Gastrocnemius medialis (tissue), 4 donors: ENCODE measurements at places on chromosomes 4 and X. TPM values are rescaled to one million over a fixed set of nuclear protein-coding genes. Genes with fewer than 3 reads are reported as not detected.
A peak's percentile ranks its signal among the peaks of the same experiment; 100 is the strongest.

The HAUS3 gene
- 4.8 TPM for total RNA-seq

The SMPX gene
- 797 TPM for total RNA-seq

The CYBB gene
- 1.8 TPM for total RNA-seq

- H3K4me3 ChIP-seq: no peak overlapping the region
- H3K36me3 ChIP-seq: no peaks in the 10 kb centered on the region
- no peak for DNase-seq
- H3K4me1 ChIP-seq: no peaks in the 10 kb centered on the region
- no peaks in the 10 kb centered on the region for H3K27me3 ChIP-seq
- no peak overlapping the region for H3K27ac ChIP-seq
These were observed 291.3 kb downstream of the PCDH10 start for GRCh38 chr4:133440404-133440803.

DNA sequence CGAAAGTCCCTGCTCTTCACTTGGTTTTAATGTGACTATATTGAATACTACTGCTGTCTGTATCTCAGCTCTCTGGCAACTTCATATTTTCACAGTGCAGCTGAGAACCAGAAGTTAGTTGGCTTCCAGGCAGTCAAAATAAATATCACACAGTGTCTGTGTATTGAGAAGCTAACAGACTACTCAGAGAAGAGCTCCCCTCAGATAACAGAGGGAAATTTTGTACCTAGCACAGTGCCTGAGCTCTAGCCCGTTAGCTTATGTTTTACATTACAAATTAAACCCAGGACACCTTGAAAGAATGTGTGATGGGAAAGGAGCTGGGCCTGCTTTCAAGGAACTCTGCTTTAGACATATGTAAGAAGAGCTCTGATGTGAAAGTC, 22.7 kb downstream of the JADE1 start:
- H3K27ac ChIP-seq: no peak overlapping the region
- H3K27me3 ChIP-seq: no peaks in the 10 kb centered on the region
- H3K4me1 ChIP-seq: peaks cover 45% of the 10 kb centered on the region
- no peak overlapping the region for H3K4me3 ChIP-seq
- no peak for DNase-seq
- no peaks in the 10 kb centered on the region for H3K36me3 ChIP-seq

The CLNK gene
- not detected for total RNA-seq

The SPANXN4 gene
- not detected for total RNA-seq

The ASB5 gene
- 48.7 TPM for total RNA-seq

The NPY5R gene
- not detected for total RNA-seq

- H3K27ac ChIP-seq: no peak overlapping the region
- H3K4me3 ChIP-seq: no peak overlapping the region
- DNase-seq: no peak
- no peaks in the 10 kb centered on the region for H3K36me3 ChIP-seq
- no peaks in the 10 kb centered on the region for H3K4me1 ChIP-seq
These were observed 226.1 kb downstream of the ENOX2 start for GRCh38 chrX:130676861-130677260.

DNA sequence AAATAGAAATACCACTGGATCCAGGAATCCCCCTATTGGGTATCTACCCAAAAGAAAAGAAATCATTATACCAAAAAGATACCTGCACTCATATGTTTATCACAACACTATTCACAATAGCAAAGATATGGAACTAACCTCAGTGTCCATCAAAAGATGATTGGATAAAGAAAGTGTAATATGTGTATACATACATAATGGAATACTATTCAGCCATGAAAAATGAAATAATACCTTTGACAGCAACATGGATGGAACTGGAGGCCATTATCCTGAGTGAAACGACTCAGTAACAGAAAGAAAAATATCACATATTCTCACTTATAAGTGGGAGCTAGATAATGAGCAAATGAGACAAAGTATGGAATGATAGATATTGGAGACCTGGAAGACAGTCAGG, 74.2 kb upstream of the TLR3 start:
- no peaks in the 10 kb centered on the region for H3K4me1 ChIP-seq
- H3K27me3 ChIP-seq: no peaks in the 10 kb centered on the region
- DNase-seq: no peak
- H3K27ac ChIP-seq: no peak overlapping the region

The DUX4 gene
- total RNA-seq: not detected

- no peaks in the 10 kb centered on the region for H3K36me3 ChIP-seq
- H3K4me3 ChIP-seq: no peak overlapping the region
- no peak for DNase-seq
- H3K4me1 ChIP-seq: no peaks in the 10 kb centered on the region
- H3K27me3 ChIP-seq: no peaks in the 10 kb centered on the region
These were observed 62.1 kb downstream of the GPRIN3 start for GRCh38 chr4:89245459-89245858.

DNA sequence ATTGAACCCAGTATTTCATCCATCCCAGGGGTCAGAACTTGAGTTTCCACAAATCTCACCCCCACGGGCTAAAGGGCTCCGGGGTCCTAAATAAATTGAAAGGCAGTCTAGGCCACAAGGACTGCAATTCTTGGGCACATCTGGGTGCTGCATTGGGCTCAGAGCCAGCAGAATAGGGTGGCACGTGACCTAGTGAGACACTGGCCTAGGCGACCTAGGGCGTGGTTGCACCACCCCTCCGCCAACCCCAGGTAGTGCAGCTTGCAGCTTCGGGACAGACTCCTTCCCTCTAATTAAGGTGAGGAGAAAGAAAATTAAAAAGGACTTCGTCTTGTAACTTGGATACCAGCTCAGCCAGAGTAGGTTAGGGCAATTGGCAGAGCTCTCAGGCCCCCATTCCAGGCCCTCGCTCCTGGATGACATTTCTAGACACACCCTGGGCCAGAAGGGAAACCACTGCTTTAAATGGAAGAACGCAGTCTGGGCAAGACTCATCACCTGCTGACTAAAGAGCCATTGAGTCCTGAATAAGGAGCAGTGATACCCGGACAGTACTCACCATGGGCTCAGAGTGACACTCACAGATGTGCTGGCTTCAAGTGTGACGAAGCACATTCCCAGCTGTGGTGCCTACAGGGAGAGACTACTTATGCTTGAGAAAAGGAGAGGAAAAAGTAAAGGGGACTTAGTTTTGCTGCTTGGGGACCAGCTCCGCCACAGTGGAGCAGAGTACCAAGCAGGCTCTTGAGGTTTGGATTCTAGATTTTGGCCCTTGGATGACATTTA, 735.4 kb downstream of the FSTL5 start:
- no peak overlapping the region for H3K27ac ChIP-seq
- no peak for DNase-seq
- no peaks in the 10 kb centered on the region for H3K27me3 ChIP-seq
- H3K4me3 ChIP-seq: no peak overlapping the region

The CSAG2 gene
- total RNA-seq: not detected

The ATG4A gene
- 21.5 TPM for total RNA-seq

The PLK4 gene
- total RNA-seq: not detected

DNA sequence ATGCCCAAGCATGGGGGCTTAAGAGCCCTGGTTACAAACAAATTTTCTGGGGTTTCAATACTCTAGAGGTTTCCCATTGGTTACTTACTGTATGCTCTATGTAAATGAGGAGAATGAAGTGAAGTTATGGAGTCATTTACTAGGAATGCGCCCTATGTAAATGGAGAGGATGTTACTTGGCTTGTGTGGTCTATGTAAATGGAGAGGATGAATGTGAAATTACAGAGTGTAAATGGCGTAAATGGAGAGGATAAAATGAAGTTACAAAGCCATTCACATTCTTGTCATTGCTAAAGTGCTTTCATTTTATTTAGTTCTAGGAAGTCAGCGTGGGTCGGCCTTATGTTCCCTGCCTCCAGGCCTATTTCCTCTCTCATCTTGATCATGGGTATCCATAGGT, 810.5 kb upstream of the ADGRL3 start:
- DNase-seq: no peak
- H3K4me3 ChIP-seq: no peak overlapping the region
- no peaks in the 10 kb centered on the region for H3K4me1 ChIP-seq

- no peaks in the 10 kb centered on the region for H3K36me3 ChIP-seq
- no peak overlapping the region for H3K27ac ChIP-seq
- H3K27me3 ChIP-seq: no peaks in the 10 kb centered on the region
- no peak for DNase-seq
- no peaks in the 10 kb centered on the region for H3K4me1 ChIP-seq
- H3K4me3 ChIP-seq: no peak overlapping the region
These were observed 100.6 kb downstream of the KCNIP4 start for GRCh38 chr4:21848021-21848420.

The AKAP14 gene
- total RNA-seq: not detected

DNA sequence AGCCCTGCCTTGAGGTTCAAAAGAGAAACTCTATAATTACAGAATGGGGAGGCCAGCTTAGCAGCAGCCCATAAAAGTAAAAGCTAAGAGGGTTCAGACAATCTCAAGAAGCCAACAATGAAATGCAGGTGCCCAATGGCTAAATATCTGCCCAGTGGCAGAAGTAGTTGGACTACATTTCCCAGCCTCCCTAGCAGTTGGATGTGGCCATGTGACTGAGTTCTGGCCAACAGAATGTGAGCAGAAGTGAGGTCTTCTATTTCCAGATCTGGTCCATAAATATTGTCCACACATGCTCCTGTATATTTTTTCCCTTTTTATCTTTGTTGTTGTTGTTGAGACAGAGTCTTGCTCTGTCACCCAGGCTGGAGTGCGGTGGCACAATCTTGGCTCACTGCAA, 127.9 kb upstream of the NHS start:
- DNase-seq: no peak
- no peak overlapping the region for H3K4me3 ChIP-seq
- H3K4me1 ChIP-seq: no peaks in the 10 kb centered on the region
- H3K27ac ChIP-seq: no peak overlapping the region
- no peaks in the 10 kb centered on the region for H3K27me3 ChIP-seq

The VCX gene
- not detected for total RNA-seq

The GNRHR gene
- not detected for total RNA-seq

GRCh38 chr4:42464550-42465094, 67.3 kb downstream of the SHISA3 start:
- no peaks in the 10 kb centered on the region for H3K27me3 ChIP-seq
- no peak for DNase-seq
- no peaks in the 10 kb centered on the region for H3K4me1 ChIP-seq
- H3K36me3 ChIP-seq: peaks cover 17% of the 10 kb centered on the region

DNA sequence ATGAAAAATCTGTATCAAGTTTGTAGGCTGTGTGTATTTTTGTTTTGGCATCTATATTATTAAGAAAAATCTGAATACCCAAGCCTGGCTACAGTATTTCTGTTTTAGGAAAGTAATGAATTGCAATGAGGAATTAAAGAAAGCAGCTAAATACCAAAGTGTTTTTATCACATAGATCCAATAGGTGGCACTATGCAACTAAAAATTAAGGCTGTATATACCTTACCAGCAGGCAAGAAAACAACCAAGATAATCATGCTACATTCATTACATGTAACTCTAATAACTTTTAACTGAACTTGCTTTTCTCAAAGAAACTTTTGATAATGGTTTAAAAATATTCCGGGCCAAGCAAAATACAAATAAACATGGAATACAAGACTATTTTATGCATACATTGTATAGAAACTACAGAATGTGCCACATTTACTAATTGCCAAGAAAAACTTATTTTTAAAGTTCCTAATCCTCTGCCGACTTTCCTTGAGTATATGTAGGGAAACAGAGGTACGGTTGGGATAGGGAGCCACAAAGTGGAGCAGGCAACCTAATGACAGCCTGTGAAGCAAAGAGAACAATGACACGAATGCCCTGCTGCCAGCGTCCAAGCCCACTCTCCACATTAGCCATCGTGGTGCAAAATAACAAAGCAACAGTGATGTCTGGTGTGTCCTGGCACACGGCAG, 63.7 kb downstream of the SEC24D start:
- peaks cover 18% of the 10 kb centered on the region for H3K4me1 ChIP-seq
- no peaks in the 10 kb centered on the region for H3K27me3 ChIP-seq
- no peak overlapping the region for H3K27ac ChIP-seq
- no peak for DNase-seq

GRCh38 chr4:38278255-38278654, 318.1 kb downstream of the PTTG2 start:
- no peaks in the 10 kb centered on the region for H3K27me3 ChIP-seq
- no peaks in the 10 kb centered on the region for H3K36me3 ChIP-seq
- DNase-seq: no peak
- no peak overlapping the region for H3K27ac ChIP-seq

- H3K4me1 ChIP-seq: no peaks in the 10 kb centered on the region
- H3K4me3 ChIP-seq: no peak overlapping the region
- H3K27ac ChIP-seq: no peak overlapping the region
- no peaks in the 10 kb centered on the region for H3K36me3 ChIP-seq
- H3K27me3 ChIP-seq: no peaks in the 10 kb centered on the region
These were observed 62.3 kb downstream of the UCHL1 start for GRCh38 chr4:41318839-41319530.

GRCh38 chr4:139492429-139492828, 38.5 kb downstream of the RAB33B start:
- H3K4me1 ChIP-seq: peaks cover 11% of the 10 kb centered on the region
- H3K27me3 ChIP-seq: no peaks in the 10 kb centered on the region
- no peak for DNase-seq
- H3K36me3 ChIP-seq: no peaks in the 10 kb centered on the region
- no peak overlapping the region for H3K4me3 ChIP-seq
- no peak overlapping the region for H3K27ac ChIP-seq

DNA sequence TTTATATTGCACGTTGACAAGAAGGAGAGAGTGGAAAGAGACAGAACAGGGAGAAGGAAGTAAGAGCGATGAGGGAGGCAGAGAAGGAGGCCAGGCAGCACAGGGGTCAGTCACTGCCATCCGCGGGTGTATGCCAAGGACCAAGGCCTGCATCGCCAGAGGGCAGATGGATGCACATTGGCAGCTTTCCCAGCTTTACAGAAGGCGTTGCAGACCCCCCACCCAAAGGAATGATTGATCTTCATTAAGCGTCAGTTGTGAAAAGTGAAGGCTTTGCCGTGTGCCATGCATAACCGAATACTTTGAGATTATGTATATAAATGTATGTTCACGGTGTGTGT, 21.6 kb downstream of the PIGG start:
- H3K27ac ChIP-seq: no peak overlapping the region

DNA sequence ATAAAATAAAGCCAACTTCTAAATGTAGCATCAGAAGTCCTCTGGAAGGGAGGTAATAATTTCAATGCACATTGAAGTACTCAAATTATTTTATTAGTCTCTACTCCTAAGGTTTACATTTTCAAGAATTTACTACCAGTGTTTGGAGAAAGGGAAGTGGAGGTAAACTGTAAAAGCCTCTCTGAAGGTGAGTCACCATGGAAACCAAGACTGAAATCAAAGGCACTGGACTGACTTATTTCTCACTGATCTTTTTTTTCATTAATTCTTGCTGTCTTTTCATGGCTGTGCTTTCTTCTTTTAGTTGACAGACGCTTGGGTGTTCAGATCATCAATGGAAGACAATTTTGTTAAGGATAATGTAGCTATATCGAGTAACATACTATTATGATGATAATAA, 9.7 kb downstream of the SLC39A8 start:
- no peak overlapping the region for H3K4me3 ChIP-seq
- no peaks in the 10 kb centered on the region for H3K36me3 ChIP-seq
- H3K27ac ChIP-seq: no peak overlapping the region

GRCh38 chr4:186587416-186588018, 32.1 kb upstream of the MTNR1A start:
- H3K27ac ChIP-seq: no peak overlapping the region
- DNase-seq: peak; percentile 19
- H3K4me1 ChIP-seq: no peaks in the 10 kb centered on the region
- no peak overlapping the region for H3K4me3 ChIP-seq
- H3K27me3 ChIP-seq: no peaks in the 10 kb centered on the region

- no peaks in the 10 kb centered on the region for H3K4me1 ChIP-seq
- no peaks in the 10 kb centered on the region for H3K36me3 ChIP-seq
- no peak overlapping the region for H3K27ac ChIP-seq
- H3K4me3 ChIP-seq: no peak overlapping the region
- no peak for DNase-seq
These were observed 8.8 kb upstream of the GALNT7 start for GRCh38 chr4:173159791-173160190.

GRCh38 chrX:48934581-48935300, 15.9 kb upstream of the PIM2 start:
- H3K27me3 ChIP-seq: no peaks in the 10 kb centered on the region
- H3K4me1 ChIP-seq: no peaks in the 10 kb centered on the region
- H3K4me3 ChIP-seq: no peak overlapping the region
- H3K27ac ChIP-seq: no peak overlapping the region
- H3K36me3 ChIP-seq: peaks cover 23% of the 10 kb centered on the region
